ENCODE measurements at places on chromosomes 4 and X.
A peak's percentile ranks its signal among the peaks of the same experiment; 100 is the strongest.

GRCh38 chr4:155143512-155143911, 64.9 kb upstream of the NPY2R start:
- no peak for DNase-seq
- no peak overlapping the region for H3K4me3 ChIP-seq
- H3K27me3 ChIP-seq: no peaks in the 10 kb centered on the region
- H3K4me1 ChIP-seq: no peaks in the 10 kb centered on the region
- H3K27ac ChIP-seq: no peak overlapping the region
- no peaks in the 10 kb centered on the region for H3K36me3 ChIP-seq

DNA sequence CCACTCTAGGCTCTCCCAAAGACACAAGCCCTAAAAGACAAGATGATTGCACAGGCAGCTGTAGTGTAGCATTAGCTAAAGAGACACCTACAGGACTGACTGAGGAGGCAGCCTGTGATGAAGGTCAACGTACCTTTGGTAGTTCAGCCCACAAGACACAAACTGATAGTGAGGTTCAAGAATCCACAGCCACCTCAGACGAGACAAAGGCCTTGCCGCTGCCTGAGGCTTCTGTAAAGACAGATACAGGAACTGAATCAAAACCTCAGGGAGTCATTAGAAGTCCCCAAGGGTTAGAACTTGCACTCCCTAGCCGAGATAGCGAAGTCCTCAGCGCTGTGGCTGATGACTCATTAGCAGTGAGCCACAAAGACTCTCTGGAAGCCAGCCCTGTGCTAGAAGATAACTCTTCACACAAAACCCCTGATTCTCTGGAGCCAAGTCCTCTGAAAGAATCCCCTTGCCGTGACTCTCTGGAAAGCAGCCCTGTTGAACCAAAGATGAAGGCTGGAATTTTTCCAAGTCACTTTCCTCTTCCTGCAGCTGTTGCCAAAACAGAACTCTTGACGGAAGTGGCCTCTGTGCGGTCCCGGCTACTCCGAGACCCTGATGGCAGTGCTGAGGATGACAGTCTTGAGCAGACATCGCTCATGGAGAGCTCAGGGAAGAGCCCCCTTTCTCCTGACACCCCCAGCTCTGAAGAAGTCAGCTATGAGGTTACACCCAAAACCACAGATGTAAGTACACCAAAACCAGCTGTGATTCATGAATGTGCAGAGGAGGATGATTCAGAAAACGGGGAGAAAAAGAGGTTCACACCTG, 306.3 kb downstream of the ANK2 start:
- DNase-seq: peak; percentile 97
- H3K36me3 ChIP-seq: no peaks in the 10 kb centered on the region
- H3K27me3 ChIP-seq: peaks cover 3% of the 10 kb centered on the region
- H3K27ac ChIP-seq: peak overlapping the region; percentile 63
- peak overlapping the region; percentile 9 for H3K4me3 ChIP-seq

GRCh38 chr4:53748328-53748772, 157.1 kb upstream of the LNX1 start:
- no peak overlapping the region for H3K27ac ChIP-seq
- no peaks in the 10 kb centered on the region for H3K36me3 ChIP-seq
- no peaks in the 10 kb centered on the region for H3K4me1 ChIP-seq
- no peaks in the 10 kb centered on the region for H3K27me3 ChIP-seq
- no peak overlapping the region for H3K4me3 ChIP-seq

- no peaks in the 10 kb centered on the region for H3K27me3 ChIP-seq
- no peak for DNase-seq
- H3K4me3 ChIP-seq: no peak overlapping the region
- no peaks in the 10 kb centered on the region for H3K4me1 ChIP-seq
- H3K27ac ChIP-seq: no peak overlapping the region
- H3K36me3 ChIP-seq: no peaks in the 10 kb centered on the region
Measured at GRCh38 chrX:152988536-152989291, 5.2 kb downstream of the PNMA5 start.

DNA sequence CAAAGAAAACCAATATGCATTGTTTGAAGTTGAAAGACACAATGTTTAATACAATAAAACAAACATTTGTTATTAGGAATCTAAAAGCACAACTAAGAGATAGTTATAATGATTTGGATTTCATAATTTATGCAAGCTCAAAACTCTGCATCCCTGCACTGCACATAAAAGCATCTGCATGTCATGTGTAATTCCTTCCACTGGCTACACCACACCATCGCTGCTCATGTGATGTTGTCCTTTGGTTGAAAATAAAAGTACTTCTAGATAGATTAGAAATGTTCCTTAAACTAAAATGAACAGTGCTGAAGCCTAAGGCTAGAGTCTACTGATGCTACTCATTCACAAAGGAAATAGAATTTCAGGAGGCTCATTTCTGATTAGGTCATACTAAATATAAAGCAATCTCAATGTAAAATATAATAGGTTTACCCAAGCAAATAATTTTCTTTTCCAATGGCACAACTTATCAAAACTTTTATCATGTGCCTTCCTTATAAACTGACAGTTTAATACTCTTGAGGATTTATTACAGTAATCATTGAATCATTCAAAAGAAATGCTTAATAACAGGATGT, 130.8 kb upstream of the DKK2 start:
- H3K27ac ChIP-seq: no peak overlapping the region
- H3K4me3 ChIP-seq: no peak overlapping the region
- no peaks in the 10 kb centered on the region for H3K4me1 ChIP-seq
- DNase-seq: no peak
- H3K27me3 ChIP-seq: no peaks in the 10 kb centered on the region
- H3K36me3 ChIP-seq: no peaks in the 10 kb centered on the region

DNA sequence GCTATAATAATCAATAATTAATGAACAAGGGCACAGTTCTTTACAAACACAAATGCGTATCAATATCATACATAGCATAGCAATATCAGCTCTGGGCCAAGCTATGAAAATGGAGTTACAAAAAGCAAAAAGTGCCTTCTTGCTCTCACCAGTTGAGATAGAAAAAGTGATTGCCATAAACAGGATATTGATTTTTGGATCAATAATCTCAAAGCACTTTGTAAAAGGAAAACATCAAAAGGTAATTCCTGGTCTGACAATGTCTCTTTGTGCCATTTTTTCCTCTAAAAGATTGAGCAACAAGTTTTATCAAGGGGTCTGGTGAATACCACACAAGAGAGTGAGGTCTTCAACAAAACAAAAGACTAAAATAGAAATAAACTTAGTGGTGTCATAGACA, 42.4 kb downstream of the ABCB7 start:
- H3K27me3 ChIP-seq: no peaks in the 10 kb centered on the region
- H3K4me3 ChIP-seq: no peak overlapping the region
- no peaks in the 10 kb centered on the region for H3K36me3 ChIP-seq
- H3K4me1 ChIP-seq: no peaks in the 10 kb centered on the region

DNA sequence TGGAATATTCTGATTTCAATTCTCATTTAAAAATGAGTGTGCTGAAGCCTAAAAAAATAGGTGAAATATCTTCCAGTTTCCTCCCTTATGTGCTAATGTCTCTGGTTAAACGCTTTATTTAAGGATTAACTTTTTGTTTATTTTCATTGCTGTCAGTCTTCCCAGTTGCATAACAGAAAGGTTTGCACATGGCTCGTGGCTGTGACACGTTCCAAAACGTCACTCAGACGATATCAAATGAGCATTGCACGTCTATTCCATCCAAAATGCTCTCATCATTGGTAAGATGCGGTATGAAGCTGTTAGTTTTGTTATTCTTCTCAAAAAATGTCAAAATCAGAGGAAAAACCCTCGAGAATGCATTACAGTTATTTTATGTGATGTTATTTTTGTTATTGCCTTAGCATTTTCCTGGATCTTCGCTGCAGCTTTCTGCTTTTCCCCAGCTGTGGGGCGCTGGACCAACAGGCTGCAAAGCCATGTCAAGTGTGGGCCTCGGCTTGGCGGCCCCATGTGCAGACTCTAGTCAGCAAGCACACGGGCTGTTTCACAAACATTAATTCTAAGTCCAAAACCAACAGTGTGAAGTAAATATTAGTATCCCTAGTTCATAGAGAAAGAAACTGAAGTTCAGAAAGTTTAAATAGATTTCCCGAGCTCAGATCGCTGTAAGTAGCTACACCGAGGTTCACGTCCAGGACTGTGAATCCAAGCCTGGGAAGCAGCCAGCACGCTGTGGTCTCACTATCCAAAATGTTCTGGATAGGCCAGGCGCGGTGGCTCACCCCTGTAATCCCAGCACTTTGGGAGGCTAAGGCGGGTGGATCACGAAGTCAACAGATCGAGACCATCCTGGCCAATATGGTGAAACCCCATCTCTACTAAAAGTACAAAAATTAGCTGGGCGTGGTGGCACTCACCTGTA, 793.4 kb upstream of the FRG1 start:
- no peaks in the 10 kb centered on the region for H3K4me1 ChIP-seq
- H3K36me3 ChIP-seq: no peaks in the 10 kb centered on the region
- H3K27me3 ChIP-seq: no peaks in the 10 kb centered on the region
- no peak for DNase-seq

- no peaks in the 10 kb centered on the region for H3K36me3 ChIP-seq
- peaks cover 2% of the 10 kb centered on the region for H3K4me1 ChIP-seq
- DNase-seq: peak; percentile 27
- H3K27ac ChIP-seq: no peak overlapping the region
- no peaks in the 10 kb centered on the region for H3K27me3 ChIP-seq
- no peak overlapping the region for H3K4me3 ChIP-seq
Measured at GRCh38 chrX:10483191-10483831, 137.1 kb downstream of the MID1 start.

DNA sequence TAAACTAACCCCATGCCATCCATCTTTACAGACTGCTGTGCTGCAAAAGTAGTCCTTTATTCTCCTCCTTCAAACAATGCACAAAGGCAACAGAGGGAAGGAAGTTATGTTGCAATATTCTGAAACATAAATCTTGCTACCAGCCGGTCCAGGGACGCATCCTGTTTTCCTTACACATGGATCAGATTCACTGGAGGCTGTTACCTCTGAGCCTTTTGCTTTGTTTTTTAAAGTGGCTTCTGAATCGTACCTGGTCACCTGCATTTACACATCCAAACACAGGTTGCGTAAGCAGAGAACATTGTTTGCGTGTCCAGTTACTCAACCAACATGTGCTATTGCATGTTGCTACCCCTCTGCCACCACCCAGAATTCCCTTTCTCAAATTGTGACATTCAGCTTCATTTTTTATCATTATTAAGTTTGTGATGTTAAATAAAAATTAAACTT, 8.8 kb downstream of the PPARGC1A start:
- H3K27me3 ChIP-seq: no peaks in the 10 kb centered on the region
- H3K4me3 ChIP-seq: no peak overlapping the region
- H3K27ac ChIP-seq: no peak overlapping the region
- DNase-seq: no peak
- H3K36me3 ChIP-seq: no peaks in the 10 kb centered on the region

DNA sequence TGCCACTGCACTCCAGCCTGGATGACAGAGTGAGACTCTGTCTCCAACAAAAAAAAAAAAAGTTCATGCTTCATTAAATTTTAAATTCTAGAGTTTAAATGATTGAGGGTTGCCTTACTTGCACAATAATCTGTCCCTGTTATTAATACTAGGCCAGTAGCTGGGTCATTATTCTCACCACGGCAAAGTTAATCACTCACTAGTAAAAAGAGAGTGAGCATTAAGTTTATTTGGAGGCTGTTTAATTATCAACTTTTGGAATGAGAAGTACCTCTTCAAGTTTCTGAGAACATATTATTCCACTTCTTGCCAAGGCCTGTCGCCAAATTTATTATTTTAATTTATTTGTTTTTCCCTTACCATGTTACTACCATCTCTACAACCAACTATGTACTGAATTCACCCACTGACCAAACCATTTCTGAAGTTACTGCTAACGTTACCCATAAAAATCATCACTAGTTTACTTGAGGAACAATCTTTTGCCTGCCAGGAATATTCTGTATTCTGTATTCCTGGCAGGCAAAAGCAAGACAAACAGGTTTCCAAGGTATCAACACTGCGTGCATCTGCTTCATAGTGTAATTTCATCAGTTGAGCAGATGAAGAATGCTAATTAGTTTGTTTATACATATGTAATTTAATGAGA, 26.5 kb downstream of the GUCY1A1 start:
- H3K4me3 ChIP-seq: no peak overlapping the region
- no peak overlapping the region for H3K27ac ChIP-seq
- H3K4me1 ChIP-seq: no peaks in the 10 kb centered on the region
- no peaks in the 10 kb centered on the region for H3K27me3 ChIP-seq

- H3K36me3 ChIP-seq: no peaks in the 10 kb centered on the region
- DNase-seq: no peak
- no peak overlapping the region for H3K27ac ChIP-seq
- no peaks in the 10 kb centered on the region for H3K4me1 ChIP-seq
- H3K4me3 ChIP-seq: no peak overlapping the region
- H3K27me3 ChIP-seq: no peaks in the 10 kb centered on the region
Measured at GRCh38 chrX:124341396-124342132, 4.8 kb upstream of the SH2D1A start.

DNA sequence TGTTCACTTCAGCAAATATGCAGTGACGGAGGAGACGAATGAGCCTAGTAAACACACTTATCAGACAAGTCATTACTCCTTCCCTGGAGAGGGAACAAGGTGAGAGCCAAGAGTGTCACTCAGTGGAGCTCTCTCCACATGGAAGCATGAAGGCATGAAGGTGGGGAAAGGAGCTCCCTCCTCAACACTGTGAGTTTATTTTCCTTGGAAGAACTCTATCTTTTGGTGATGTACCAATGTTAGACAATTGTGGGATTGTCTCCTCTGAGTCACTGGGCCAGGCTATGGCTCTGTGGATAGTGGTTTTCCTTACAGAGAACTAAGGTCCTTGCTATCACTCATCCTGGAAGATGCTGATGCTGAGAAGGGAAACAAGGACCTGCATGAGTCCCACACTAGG, 200.2 kb downstream of the CPEB2 start:
- H3K4me1 ChIP-seq: no peaks in the 10 kb centered on the region
- H3K36me3 ChIP-seq: no peaks in the 10 kb centered on the region
- H3K27ac ChIP-seq: no peak overlapping the region
- H3K27me3 ChIP-seq: no peaks in the 10 kb centered on the region
- DNase-seq: peak; percentile 59

- no peaks in the 10 kb centered on the region for H3K27me3 ChIP-seq
- H3K4me3 ChIP-seq: no peak overlapping the region
- peak overlapping the region; percentile 62 for H3K27ac ChIP-seq
- H3K36me3 ChIP-seq: no peaks in the 10 kb centered on the region
Measured at GRCh38 chr4:14856062-14856933, 146.0 kb upstream of the CPEB2 start.

DNA sequence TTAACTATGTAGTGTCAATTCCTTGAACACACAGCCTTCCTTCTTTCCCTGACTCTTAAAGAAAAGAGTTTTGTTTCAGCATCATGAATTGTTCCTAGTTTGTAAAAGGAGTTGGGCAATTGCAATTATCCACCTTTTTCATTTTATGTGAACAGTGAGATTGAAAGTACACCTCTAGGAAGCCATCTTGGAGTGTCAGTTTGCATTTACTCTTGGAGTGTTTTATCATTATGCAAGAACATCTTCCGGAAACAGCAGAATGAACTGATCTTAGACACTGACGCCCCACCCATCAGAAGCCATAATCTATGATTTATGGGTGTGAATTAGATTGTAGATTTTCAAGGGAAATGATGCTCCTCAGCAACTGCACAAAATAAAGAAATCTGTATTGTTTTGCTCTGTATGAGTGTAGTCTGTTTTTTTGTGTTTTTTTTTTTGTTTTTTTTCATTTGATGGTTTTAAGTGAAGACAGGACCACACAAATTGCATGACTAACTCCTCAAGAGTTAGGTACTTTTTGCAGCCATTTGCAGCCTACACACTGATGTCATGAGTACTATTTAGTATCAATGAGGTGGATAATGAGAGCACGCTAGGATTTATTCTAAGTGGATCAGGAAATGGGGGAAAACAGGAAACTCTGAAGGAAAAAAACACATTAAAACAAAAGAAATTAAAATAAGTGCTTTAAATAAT, 19.5 kb upstream of the FGF2 start:
- no peaks in the 10 kb centered on the region for H3K27me3 ChIP-seq
- peaks cover 3% of the 10 kb centered on the region for H3K4me1 ChIP-seq
- no peaks in the 10 kb centered on the region for H3K36me3 ChIP-seq
- H3K4me3 ChIP-seq: no peak overlapping the region

Measured in fibroblast of lung (primary cell).